ENCODE measurements at places on chromosomes 6 and 20.

DNA sequence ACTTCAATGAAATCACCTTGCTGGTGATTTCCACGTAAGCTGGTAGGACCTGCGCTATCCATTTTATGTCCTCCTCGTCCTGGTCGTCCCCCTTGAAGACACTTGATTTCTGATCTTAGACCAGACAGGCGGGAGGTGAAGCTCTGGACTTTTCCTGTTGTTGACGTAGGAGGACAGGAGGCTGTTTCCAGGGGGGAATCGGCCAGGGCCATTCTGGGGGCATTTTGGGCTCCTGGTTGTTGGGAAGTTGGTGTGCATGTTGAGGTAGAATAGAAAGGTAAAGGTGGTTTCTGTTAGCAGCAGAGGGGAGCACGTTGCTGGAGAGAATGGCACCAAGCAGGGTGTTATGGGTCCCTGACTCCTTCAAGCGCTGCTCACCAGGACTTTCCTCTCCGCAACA is 56.0 kb downstream of the GMPR start:
- no peak for DNase-seq

DNA sequence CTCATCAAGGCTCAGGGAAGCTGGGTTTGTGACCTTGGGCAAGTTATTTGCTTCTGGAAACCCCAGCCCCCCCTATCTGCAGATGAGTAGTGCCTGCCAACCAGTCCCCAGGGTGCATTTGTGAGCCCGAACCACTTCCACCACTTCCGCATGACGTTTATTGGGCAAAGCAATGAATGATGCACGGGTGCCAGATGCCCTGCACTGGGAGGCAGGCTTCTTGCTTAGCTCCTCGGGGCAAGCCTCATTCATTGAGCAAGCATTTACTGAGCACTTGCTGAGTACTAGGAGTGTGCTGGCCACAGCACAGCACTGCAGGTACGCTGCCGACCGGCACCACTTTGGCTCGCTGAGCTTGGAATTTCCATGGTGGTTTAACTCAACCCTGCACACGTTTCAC is 60.2 kb downstream of the GNAS-AS1 start:
- DNase-seq = no peak

- no peak for DNase-seq
Measured at GRCh38 chr6:164152611-164153010, 738.1 kb downstream of the QKI start.

DNA sequence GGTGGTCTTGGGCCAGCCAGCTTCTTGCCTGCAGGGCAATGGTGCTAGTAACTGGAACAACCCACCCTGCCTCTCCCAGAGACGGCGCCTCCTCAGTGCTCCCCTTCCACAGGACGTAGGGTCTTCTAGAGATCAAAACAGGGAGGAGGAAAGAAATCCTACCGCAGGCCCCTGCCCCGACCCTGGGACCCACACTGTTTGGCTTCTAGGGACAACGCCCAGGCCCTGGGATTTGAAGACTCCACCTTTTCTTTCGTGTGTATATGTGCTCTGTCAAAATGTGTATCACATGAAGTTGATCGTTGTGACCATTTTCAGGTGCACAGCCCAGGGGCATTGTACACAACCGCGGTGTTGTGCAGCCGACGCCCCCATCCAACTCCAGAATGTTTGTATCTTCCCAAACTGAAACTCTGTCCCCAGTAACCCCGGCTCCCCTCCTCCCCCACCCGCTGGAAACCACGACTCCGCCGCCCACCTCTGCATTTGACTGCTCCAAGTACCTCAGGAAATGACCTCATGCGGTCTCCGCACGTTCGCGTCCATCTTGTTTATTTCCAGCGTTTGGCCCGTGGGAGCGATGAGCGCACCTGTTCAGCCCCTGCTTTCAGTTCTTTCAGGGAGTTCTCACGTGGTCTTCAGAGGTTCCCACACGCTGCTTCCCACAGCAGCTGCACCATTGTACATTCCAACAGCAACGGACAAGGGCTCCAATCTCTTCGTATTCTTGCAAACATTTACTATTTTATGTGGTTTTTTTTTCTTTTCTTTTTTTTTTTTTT is 3.4 kb upstream of the BHLHE23 start:
- peak; percentile 74 for DNase-seq

GRCh38 chr6:128740951-128741350 is 142.0 kb upstream of the LAMA2 start:
- DNase-seq = no peak

DNA sequence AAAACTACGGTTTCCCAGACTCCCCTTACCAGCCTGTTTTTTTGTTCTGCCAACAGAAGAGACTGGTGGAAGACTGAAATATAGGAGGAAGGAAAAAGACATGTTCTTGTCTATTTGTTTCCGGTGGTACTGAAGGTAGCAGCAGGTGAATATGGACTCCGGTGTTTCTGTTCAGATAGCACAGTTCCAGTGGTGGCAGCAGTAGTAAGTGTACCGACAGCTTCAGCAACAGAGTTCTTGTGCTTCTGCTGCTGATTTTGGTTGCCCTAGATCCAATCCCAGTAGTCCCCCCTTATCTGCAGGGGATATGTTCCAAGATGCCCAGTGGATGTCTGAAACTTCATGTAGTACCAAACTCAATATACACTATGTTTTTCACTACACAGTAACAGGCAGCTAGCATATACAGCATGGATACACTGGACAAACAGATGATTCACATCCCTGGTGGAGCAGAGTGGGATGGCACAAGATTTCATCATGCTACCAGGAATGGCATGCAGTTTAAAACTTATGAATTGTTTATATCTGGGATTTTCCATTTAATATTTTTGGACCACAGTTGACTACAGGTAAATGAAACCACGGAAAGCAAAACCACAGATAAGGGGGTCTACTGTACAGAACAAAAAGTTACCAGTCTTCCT is 301.8 kb downstream of the BTBD9 start:
- DNase-seq = no peak

DNA sequence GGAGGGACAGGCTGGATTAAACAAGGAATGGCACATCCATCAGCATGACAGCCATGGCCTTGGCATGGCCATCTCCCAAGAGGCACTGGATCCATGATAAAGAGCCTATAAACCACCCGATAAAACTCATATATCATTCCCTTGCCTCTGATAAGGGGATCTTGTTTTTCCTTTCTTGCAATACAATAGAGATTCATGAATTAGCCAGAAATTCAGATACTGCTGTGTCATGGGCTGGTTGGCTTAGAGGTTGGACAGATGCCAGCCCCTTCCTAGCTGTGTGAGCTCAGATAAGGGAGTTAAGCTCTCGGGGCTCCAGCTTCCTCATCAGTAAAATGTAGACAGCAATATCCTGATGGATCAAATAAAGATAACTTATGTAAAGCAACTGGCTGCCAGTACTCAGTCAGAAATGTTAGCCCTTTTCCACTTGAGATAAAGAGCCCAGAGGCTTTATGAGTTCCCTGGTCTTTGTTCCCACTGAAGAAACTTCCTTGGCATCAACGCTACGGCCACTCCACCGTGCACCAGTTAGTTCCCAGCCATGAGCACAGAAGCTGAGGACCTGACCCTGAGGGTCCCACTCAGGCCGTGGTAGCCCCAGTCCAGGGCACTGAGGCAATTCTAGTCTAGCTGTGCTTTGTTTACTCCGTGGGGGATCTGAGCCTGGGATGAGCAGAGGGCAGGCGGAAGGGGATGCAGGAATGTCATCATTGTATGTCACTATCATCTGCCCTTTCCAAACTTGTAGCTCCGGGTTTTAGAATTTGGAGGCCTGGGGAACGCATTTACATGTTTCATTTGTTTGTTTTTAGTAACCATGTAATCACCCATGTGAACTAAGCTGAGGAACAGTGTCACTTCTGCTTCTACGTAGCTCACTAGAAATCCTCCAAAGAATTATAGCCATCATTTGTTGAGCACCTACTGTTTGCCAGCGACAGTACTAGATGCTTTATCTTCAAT is 67.2 kb upstream of the TBC1D7 start:
- no peak for DNase-seq

- DNase-seq = no peak
Measured at GRCh38 chr20:56995635-56996075, 270.8 kb downstream of the BMP7 start.

GRCh38 chr6:13463941-13464340 is 23.5 kb downstream of the GFOD1 start:
- no peak for DNase-seq

DNA sequence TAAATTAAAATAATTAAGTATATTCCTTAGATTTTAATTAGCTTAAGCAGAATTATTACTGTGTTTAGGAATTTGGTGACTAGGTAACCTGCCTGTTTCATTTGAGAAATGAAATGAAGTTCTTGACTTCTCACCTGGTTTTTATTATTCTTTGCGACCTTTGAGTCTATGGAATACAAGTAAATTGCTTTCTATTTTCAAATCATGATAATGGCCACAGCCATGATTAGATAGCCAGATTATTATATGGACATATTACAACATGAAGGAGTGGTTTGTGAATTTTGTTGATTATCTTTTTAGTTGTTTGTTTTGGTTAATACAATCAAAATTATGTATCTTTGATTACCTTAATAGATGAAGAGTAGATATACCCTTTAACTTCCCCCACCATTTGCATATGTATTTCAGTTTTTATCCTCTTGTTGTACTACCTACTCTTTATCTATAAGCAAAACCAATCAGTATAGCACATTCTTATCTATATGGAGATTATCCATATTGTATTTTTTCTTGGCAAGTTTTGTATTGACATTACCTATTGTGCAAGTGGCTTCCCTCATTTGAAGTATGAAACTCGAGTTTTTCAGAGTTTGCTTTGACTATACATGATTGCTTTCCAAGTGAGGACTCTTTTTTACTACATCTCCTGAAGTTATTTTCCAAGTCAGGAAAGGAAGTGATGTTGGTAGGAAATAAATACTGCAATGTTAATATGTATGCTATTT is 47.9 kb downstream of the CD2AP start:
- no peak for DNase-seq

GRCh38 chr6:148193063-148193680 is 149.5 kb upstream of the SASH1 start:
- DNase-seq = no peak

- no peak for DNase-seq
Measured at GRCh38 chr20:10497791-10498190, 62.7 kb downstream of the SLX4IP start.

DNA sequence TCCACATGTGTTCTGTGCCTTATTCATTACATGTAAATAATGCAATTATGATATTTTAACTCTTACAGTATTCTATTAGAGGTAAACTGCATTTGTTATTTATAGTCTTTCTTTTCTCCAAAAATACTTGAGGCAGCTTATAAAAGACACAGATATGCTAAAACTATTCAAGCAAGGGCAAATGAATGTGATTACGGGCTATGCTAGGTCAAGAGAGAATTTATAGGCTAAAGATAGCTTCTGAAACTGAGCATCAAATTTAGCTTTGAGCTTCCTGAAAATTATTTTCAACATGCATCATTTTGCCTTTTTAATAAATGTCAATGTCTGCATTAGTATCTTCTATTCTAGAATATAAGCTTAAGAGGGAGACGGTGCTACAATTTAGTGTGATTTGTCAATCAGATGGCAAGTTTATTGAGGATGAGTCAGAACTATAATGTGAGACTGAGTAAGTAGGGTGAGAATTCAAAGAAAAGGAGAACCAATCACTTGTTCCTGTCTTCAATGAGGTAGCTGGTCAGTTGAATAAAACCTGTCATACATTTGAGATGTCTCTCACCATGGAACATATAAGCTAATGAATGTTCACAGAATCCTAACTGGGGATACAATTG is 669.4 kb upstream of the CITED2 start:
- no peak for DNase-seq

GRCh38 chr6:118589186-118589585 is 41.1 kb downstream of the PLN start:
- no peak for DNase-seq

DNA sequence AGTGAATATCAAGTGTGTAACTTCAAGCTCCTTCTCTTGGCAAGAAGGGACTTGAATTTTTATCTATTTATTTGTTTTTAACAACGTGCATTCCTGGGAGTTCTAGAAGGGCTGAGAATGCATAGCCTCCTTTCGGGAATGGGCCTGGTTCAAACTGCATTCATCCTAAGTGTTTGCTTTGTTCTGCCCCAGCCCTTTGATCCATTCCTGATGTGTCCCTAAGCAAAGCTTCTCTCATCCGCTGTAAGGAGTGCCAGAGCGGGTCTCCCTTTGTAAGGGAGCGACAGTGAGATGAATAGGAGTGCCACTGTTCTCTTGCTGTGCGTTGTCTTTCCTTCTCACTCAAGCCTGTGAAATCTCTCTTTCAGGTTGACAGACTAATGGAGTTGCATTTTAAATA is 61.0 kb upstream of the VSTM2L start:
- DNase-seq = no peak

DNA sequence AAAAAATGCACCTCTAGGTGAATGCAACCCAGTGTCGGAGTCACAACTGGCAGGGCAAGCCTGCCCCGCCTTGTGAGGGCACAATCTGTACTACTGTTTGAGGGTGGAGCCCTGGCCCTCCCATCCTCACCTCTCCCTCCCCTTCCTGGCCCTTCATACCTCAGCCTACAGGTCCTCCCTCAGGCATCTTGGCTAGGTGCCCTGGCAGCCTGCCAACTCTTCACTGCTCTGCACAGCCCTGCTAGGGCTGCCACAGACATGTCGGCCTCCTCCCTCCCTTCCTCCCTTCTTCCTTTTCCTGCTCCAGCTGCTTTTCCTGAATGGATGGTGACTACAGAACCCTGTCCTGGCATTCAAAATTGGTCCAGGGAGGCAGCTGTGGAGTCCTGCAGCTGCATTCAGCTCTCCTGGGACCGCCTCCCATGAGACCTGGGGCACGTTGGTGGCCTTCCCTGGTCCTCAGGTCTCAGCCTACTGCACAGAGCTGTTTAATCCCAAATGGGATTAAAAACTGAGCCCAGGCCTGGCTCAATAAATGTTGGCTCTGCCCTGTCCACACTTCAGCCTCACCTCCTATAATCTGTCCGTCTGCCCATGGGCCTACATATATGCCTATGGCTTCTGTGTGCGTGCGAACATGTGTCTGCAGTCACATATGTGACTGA is 52.7 kb downstream of the CDH22 start:
- no peak for DNase-seq

- DNase-seq = peak; percentile 71
Measured at GRCh38 chr20:32674362-32674789, 635 bp upstream of the C20orf203 start.

GRCh38 chr6:46651006-46651405 is 1.6 kb downstream of the CYP39A1 start:
- no peak for DNase-seq

- no peak for DNase-seq
Measured at GRCh38 chr6:169999367-169999766, 247.9 kb downstream of the ERMARD start.

DNA sequence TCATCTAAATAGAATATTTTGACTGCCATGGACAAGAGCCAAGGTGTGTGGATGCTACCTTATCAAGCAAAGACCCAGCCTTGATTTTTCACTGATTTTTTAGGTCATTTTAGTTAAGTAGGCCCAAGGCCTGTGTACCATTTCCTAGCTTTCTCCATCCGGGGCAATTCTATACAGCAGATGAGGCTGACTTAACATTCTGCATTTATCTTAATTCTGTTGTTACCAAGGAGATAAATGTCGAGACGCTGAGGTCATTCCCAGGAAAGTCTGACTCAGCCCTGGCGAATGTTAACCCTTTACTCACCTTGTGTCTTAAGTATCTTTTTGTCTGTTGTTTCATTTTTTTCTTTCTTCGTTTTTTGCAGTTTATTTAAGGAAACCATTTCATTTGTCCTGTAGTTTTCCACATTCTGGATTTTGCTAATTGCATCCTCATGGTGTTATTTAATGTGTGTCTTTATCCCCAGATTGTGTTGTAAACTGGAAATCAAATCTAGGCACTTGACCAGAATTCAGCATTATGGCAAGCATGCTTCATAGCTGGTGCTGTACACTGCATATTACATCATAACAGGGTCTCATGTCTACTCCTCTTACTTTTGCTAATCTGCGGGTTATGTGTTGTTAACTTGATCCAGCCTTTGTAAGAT is 277.0 kb downstream of the CDKAL1 start:
- no peak for DNase-seq

Measured in activated naive CD8-positive, alpha-beta T cell treated with anti-CD3 and anti-CD28 coated beads, Interleukin-2, amount 10 ng/mL, durations not matched to agents 7 days and 5 days (primary cell).